GM03348 (cell line): ENCODE measurements at places on chromosomes 11 and 22.

- DNase-seq: no peak
Measured at GRCh38 chr11:67292671-67293070, 3.6 kb downstream of the ANKRD13D start.

DNA sequence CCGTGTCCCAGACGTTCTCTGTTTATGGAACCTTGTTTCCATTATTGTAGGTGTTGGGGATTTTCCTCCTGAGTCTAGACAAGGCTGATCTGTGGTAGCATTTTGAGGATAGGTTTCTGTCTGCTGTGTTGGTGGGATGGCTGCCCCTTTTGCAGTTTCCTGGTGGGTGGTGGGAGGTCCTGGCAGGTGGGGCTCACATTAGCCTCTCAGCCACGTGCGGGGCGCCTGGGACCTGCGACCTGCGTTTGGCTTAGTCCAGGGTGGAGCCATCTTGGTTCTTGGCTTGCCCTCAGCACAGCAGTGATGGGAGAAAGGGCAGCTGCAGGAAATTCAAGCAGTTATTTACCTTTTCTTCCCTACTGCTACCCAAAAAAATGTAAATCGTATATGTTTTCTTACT, 143.4 kb downstream of the TBC1D22A start:
- no peak for DNase-seq

- no peak for DNase-seq
Measured at GRCh38 chr11:68651208-68651984, 32.9 kb upstream of the GAL start.

DNA sequence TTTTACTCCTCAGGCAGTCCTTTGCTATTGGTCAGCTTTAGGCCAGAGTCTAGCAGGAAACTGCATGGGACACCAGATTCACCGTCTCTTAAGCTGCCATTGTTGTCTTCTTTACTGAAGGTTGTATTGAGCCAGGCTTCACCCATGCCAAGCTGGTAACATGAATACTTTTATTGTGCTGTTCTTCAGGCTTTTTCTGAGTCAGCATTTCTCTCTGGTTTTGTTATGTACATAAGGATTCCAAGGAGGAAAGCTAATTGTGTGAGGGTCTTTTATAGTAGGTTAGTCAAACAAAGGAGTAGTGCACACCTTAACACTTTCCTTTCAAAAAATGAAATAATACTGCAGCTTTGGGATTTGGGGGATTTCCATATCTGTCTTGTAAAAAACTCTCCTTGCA, 252.8 kb downstream of the JRKL start:
- DNase-seq: no peak

DNA sequence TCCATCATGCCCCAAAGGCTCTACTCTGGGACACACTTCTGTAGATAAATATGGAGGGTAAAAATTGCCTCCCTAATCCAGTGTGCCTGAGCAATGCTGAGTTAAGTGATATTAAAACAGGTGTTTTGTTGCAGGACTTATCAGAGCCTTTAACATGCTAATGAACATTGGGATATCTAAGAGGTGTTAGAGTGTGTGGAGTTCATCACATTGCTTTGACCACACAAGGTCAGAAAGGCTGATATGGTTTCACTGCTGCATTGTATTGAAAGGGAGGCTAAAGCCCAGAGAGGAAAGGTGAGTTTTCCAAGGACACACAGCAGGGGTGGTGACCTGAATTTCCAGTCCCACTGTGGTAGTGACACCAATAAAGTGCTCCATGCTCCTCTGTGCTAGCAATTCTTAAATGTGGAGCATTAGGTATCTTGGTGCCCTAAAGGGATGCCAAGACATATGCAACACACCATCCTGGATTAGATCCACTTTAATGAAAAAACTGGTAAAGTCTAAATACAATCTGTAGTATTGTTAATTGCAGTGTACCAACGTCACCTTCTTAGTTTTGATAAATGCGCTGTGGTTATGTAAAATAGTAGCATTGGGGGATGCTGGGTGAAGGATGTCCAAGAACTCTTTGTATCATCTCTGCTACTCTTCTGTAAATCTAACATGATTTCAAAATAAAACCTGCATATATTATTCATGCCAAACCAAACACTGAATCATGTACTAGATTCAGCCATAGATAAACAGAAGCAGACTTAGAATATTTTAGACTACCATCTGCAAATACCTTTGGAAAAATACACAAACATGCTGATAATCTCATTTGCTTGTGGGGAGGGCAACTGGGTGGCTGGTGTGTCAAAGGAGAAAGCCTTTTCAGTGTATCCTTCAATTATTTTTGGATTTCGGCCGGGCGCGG, 45.8 kb downstream of the MIAT start:
- no peak for DNase-seq

DNA sequence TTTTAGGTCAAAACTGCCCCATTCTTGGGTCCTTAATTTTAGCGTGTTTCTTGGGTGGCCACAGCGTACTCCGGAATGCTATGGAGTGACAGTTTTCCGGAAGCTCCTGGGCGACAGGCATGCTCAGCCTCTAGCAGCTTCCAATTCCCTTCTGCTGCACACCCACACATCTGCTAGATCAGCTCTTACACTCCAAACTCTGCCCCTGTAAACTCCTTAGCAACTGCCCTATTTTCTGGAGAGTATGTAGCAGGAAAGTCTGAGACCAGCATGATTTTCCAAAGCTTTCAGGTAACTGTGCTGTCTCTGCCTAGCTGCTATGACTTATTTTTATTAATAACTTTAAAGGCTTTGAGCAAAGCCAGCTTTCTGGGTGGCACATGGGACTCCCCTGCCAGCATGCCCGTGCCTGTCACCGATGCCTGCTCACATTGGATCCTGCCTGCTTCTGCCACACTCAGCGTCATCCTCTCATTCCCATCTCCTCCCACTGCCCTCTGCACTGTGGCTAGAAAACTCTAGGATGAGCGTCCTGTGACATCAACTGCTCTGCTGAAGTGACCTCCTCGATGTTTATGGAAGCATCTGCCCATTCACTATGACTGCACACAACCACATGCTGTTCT, 17.3 kb downstream of the TOLLIP start:
- no peak for DNase-seq

DNA sequence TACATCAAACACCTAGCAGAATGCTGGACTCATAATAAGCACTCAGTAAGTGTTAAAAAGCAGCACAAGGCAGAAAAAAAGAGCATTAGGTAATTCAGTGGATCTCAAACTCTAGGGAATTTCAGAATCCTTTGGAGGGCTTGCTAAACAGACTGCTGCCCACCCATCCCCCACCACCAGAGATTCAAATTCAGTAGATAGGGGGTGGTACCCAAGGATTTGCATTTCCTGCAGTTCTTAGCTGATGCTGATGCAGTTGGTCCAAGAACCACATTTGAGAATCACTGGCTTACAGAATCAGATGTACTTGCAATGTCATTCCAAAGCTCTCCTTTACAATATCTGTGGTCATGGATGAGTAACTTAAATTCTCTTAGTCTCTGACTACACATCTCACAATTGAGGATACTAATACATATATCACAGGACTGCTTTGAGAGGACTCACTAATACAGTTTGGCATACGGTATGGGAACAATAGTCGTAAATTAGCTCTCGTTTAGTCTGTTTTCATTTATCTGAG, 664.5 kb downstream of the KCNA4 start:
- no peak for DNase-seq

DNA sequence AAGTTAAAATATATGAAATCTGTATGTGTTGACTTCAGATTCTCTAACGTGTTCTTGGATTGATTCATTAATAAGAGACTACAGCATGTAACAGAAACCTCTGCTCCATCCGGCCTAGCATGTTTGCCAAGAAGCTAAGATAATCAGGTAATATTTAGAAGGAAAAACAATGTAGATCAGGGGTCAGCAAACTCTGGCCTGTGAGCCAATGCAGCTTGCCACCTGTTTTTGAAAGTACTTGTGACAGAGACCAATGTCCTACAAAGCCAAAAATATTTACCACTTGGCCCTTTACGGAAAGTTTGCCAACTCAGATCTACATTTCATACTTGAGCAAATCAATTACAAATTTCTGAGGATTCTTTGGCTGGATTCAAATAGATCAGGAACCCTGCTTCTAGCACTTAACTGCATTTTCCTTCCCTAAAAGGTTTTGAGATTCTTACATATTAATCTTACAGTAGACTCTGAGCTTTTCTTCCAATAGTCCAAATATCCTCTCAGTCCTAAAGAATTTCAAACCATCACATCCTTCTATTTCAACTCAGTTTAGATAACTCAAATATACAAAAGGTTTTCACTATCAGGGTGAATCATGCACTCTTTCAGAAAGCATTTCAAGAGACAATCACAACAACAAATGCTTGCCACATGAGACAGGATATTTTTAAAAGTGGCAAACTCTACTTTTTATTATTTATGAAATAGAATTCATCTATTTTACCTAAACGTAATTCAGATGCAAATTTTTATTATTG, 29.5 kb downstream of the APOL5 start:
- no peak for DNase-seq

DNA sequence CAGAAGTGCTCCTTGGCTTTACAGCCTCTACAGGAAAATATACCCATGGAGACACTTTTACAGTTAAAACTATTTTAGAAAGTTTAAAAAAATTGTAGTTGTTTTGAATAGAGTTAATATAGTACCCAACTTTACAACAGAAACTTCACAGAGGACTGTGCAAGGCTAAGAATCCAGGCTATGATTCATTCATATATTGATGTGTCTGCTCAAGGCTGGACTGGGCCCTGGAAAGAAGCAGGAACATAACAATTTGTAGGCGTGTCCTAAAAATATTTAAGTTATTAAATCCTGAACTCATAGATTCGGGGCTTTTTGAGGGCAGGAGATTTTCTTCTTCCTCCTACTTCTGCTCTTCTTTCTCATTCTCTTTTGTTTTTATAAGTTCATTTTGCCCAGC, 291.5 kb upstream of the CCDC179 start:
- DNase-seq: no peak

DNA sequence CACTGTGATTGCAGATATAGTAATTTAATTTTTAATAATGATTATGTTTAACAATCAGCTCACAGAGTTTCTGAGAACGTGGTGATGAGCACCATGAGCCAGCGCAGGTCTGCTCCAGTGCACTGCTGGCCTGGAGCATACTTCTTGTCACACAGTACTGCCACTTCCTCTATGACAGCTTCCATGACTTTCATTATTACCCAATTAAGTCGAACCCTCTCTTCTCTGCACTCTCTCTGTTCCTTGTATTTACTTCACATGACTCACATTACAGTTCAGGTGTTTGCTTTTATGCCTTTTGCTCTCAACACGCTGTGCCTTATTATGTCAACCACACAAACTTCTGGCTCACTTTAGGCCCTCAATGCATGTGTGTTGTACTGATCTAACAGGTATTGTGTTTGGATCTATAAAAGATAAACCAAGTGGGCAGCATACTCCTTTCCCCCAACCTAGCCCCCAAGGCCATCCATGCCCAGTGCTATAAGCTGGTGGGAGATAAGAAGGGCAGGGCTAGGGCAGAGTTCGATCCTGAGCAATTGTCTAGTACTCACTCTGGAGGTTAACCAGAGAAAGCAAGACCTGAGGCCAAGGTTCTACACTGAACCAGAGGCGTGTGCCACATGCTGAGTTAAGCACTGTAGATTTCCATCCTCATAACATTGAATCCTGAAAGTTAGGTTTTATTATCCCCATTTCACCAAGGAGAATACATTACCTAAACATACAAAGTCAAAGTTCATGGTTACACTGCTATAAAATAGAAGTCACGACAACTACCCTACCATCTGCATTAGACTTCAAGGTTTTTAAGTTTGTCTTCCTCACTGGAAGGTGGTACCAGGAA, 356.5 kb downstream of the INSC start:
- no peak for DNase-seq

GRCh38 chr11:3139481-3140290, 25.4 kb downstream of the OSBPL5 start:
- no peak for DNase-seq

DNA sequence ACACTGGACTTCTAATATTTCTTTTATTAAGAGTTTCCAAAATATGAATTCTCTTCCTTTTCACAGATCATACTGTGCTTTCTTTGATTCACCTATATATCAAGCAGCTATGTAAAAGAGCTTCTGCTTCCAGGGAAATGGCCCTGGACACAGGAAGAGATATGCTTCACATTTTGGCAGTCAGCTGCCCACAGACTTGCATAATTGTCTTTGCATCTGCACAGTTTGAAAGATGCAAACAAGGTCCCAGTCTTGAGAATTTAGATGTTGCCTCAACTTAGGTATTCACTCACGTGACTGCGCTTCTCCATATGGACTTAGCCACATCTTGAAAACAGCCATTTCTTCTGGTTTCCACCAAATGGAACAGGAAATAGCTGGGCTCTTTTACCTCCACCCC, 92.3 kb upstream of the POU2AF2 start:
- DNase-seq: no peak

DNA sequence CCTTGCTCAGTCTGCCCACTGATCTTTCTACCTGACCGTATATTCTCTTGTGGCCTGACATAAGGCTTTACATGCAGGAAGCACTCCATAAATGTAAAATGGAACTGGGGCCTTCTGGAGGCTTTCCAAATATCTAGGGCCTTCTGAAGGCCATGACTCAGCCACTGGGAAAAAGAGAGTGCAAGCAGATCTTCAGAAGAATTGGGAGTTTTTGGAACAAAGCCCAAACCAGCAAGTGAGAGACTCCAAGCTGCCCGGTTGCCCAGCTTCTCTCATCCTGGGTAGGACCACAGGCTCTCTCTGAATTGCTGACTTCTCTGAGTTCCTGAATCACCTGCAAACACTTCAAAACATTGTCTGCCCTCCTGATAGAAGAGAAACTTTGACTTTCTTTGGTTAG, 107.9 kb upstream of the BMAL1 start:
- DNase-seq: peak; percentile 71

GRCh38 chr11:37504060-37504611, 906.1 kb upstream of the RAG2 start:
- peak; percentile 33 for DNase-seq

DNA sequence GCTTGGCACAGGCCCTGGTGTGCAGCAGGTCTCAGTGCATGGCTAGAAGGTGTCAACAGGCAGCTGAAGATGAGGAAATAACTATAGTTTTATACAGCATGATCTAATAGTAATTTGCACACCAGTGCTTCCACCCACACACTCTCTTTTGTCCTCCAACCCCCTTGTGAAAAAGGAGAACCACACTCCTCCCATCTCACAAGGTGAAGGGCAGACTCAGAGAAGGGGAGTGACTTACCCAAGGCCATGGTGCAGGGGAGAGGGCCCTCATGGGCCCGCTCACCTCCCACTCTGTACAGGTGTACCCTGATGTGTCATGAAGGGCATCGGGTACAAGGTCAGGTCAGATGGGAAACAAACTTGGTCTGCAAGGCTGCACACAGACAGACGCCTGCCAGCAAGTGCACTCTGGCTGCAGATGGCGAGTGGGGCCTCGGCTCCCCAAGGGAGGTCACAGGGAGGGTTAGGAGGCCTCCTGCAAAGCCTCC, 53.4 kb downstream of the DGCR2 start:
- no peak for DNase-seq

- DNase-seq: no peak
Measured at GRCh38 chr11:95994329-95994728, 70.4 kb upstream of the MTMR2 start.
